ENCODE measurements at places on chromosomes 5 and 9.

GRCh38 chr9:3855929-3856328 lies 330.1 kb upstream of the RFX3 start:
- DNase-seq = no peak

- DNase-seq = no peak
These were observed 192.9 kb upstream of the HAPLN1 start for GRCh38 chr5:83913593-83913992.

- no peak for DNase-seq
These were observed 590.4 kb downstream of the PRELID2 start for GRCh38 chr5:145244788-145245187.

DNA sequence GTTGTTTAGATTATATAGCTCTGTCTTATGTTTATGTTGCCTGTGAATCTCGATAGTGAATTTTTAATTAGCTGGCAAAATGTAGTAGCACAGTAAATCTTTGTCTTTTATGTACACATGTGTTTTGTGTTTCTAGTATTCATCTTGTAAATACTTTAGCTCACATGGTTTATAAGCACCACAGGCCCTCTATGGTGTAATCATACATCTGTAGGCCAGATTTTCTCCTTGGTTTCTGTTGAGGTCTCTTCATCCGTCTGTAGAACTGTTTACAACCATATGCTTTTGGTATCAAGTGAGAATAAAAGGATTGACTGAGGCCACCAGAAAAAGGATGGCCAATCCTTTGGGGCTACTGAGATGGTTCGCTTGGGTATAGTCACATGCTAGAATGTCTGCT lies 45.0 kb downstream of the PRR16 start:
- DNase-seq = no peak

DNA sequence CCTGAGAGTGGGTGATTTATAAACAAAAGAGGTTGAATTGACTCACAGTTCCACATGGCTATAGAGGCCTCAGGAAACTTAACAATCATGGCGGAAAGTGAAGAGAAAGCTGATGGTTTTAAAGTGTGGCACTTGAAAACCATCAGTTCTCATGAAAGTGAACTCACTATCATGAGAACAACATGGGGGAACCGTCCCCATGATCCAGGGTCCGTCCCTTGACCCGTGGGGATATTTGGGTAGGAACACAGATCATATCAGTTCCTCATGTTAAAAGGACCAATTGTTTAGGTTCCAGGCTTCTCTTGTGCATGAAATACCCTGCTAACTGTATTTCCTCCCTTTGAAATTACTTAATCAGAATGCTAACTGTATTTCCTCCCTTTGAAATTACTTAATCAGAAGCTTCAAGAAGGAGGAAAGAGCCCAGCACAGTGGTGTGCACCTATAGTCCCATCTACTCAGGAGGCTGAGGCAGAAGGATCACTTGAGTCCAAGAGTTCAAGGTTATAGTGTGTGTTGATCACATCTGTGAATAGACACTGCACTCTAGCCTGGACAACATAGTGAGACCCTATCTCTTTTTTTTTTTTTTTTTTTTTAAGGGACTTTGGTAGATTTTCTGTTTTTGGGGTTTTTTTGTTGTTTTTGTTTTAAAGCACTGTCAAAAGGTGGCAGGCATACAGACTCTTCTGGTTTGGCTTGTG lies 24.8 kb downstream of the TTC1 start:
- DNase-seq = no peak

- DNase-seq = no peak
These were observed 10.6 kb upstream of the ANGPTL2 start for GRCh38 chr9:127132921-127133647.
